AG09319 (cell line): ENCODE measurements at places on chromosomes 6 and 20.
A peak's percentile ranks its signal among the peaks of the same experiment; 100 is the strongest.

DNA sequence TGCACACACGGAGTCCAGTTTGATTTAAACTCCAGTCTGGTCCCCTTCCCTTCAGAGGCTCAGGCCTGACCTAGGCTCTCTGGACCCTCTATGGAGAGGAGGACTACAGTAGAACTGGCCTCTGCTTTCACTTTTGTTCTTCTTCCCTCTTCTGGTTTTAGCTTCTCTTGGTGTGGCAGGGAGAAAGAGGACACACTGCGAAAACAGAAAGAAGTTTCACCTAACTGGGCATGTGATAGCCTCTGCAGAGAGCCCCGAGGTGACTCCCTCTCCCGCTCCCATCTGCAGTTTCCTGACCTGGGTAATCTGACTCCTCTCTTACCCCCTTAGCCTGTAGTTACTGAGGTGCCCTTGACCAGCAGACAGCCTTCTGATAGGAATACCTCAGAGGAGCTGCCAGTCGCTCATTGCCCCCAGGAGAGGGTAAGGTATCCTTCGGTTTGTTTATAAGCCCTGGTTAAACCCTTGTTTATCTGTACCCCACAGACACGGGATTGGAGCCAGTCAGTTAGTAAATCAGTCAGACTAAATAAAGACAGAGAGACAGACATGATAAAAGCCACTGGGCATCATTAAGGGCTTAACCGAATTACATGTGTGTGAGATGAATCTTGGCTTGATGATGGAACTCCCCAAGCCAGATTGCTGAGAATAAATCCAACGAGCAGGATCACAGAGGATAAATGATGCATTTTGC lies 12.0 kb upstream of the DTNBP1 start:
- no peak for DNase-seq

DNA sequence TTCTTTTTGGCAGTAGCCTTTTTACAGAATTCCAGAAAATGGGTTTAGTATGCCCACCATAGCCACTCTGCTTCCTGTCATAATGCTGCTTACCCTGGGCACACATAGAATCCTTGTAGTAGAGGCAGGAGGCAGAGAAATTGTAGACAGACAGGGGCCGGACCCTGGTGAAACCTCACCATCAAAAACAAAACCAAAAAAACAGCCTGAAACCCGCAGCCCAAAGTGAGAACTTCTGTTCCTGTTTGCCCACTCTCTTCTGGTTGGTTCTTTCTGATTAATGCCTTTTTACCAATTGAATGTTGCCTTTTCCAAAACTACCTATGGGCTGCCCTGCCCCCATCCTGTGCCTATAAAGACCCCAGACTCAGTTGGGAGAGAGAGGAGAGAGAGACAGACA lies 188.2 kb downstream of the CDKAL1 start:
- DNase-seq = no peak

DNA sequence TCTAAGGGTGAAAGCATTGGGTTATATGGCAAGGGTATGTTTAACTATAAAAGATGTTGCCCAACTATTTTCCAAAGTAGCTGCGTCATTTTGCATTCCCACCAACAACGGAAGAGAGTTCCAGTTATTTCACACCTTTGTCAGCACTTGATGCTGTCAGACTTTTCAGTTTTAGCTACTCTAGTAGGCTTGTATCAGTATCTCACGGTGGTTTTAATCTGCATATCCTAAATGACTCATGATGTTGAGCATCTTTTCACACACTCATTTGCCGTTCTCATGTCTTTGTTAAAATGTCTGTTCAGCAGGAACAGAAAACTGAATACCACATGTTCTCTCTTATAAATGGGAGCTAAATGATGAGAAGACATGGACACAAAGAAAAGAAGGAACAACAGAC lies 122.3 kb downstream of the RNASET2 start:
- DNase-seq = no peak

DNA sequence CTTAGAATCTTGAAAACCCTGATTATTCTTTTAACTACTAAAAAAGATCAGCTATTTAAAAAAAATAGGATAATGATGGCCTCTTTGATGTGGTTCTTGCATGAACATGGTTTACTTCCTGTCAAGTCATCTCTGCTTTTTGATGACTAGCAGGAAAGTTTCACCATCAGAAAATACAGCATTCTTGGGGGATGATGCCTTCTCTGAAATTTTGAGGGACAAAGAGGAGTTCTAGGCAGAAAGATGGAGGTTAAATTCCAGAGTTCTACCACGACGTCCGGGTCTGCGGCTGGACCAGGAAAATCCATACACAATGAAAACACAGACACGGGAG lies 130.4 kb downstream of the OLIG3 start:
- DNase-seq = no peak

- no peak for DNase-seq
These were observed 494.8 kb upstream of the SOX4 start for GRCh38 chr6:21098744-21099143.

GRCh38 chr6:27157459-27158315 lies 89.8 kb upstream of the PRSS16 start:
- DNase-seq = no peak

GRCh38 chr6:52362443-52363227 lies 684 bp downstream of the PAQR8 start:
- DNase-seq = no peak

DNA sequence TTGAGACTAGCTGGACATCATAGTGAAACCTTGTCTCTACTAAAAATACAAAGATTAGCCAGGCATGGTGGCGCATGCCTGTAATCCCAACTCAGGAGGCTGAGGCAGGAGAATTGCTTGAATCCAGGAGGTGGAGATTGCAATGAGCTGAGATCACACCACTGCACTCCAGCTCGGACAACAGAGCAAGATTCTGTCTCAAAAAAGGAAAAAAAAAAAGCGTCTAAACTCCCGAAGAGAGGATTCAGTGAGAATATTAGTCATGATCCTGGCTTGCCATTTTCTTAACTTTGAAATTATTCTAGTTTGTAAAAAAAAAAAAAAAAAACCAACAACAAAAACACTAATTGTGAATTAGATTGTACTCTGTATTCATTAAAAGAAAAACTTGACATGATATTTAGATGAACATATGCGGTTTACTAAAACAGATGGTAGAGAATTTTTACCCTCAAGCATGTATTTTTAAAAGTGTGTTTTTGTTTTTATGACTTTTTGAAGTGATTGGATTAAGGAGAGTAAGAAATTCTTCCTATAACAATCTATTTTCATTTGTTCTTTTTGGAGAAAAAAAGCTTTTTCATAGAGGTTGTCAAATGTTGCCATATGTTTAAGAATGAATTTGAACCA lies 80.7 kb downstream of the UST start:
- no peak for DNase-seq

- DNase-seq = no peak
These were observed 3.0 kb upstream of the SYCP2 start for GRCh38 chr20:59936409-59936808.

DNA sequence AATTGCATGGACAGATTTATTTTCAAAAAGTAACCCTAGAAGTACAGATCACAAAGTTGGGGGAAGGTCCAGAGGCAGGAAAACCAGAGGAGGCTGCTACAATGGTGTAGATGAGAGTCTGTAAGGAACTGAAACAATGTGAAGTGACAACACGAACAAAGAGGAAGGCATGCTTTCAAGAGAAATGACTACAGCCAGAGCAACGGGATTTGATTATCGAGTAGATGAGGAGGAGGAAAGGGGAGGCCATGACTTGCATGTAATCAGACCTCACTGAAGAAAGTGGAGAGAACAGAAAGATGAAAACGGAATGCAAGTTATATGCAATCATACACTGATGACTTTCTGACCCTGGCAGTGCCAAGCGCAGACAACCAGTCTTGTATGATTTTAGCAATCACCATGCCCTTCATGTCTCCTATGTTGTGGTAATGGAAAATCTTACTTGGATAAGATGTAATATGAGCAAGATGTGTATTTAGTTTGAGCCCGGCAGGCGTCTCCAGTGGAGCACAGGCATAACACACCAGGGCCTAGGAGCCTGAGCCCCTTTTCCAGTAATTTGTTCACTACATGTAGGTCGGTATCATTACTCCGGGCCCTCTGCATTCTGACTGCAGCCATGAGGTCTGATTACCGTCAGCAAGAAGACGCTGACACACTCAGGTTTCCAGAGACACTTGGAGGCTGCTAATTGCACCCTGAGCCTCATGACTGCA lies 34.0 kb upstream of the FAM83C start:
- no peak for DNase-seq

DNA sequence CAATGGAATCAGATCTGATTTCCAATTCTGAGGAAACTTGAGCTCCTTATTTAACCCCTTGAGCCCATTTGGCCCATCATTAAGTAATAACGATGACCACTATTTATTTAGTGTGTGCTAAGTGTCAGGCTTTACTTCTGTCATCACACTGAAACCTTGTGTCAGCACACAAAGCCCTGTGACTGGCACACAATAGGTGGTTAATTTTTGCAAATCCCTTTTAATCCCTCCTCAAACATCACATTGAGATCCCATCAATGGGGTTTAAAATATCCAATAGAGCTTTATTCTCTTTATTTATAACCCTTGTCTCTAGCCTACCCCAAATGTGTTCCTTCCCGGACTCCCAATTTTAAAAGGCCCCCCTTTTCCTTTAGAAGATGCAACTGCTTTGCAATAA lies 656.8 kb upstream of the CHD6 start:
- DNase-seq = no peak

DNA sequence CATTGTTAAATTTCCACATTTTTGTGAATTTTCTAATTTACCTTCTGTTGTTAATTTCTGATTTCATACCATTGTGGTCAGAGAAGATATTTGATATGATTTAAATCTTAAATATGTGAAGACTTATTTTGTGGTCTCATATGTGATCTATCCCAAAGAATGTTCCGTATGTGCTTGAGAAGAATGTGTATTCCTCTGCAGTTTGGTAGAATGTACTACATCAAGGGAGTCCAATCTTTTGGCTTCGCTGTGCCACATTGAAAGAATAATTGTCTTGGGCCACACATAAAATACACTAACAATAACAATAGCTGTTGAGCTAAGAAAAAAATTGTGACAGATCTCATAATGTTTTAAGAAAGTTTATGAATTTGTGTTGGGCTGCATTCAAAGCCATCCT lies 176.2 kb upstream of the PRND start:
- no peak for DNase-seq

GRCh38 chr20:34180460-34181120 lies 60.6 kb upstream of the ASIP start:
- peak; percentile 54 for DNase-seq

GRCh38 chr6:11537229-11538051 lies at the start of gene TMEM170B:
Gene TMEM170B (plus strand): TSS chr6:11537749. CDS start chr6:11538278, 529 bp downstream.
- peak; percentile 72 for DNase-seq

DNA sequence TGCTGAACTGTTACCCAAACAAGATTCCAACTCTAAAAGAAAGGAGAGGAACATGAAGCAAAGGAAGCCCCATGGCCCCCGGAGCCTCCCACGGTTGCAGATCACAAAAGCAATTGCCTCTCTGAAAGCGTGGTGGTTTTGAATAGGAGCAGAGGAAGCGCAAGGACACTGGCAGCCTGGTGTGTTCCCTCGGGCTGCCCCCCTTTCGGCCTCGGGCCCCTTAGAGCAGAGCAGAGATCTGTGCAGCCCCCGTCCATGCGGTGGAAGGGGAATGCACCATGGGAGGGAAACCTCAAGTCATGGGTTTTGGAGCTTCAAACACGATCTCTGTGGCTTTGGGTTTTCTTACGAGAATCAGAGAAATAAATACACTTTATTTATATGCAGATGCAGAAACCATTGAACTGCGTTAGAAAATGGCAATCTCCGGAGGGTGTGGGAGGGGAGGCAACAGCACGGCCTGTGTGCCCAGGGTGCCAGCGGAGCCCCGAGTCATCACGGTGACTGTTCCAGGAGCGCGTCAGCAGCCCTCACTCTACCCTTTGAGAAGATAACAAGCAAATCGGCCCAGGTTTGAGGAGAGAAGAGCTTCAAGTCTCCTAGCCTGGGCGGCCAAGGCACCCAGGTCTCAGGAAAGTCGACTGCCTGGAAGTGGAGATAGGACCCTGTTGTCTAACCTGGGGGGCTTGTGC lies 20.5 kb downstream of the FOXF2 start:
- no peak for DNase-seq

- no peak for DNase-seq
These were observed 1.4 kb downstream of the LAMP5 start for GRCh38 chr20:9515741-9516233.

DNA sequence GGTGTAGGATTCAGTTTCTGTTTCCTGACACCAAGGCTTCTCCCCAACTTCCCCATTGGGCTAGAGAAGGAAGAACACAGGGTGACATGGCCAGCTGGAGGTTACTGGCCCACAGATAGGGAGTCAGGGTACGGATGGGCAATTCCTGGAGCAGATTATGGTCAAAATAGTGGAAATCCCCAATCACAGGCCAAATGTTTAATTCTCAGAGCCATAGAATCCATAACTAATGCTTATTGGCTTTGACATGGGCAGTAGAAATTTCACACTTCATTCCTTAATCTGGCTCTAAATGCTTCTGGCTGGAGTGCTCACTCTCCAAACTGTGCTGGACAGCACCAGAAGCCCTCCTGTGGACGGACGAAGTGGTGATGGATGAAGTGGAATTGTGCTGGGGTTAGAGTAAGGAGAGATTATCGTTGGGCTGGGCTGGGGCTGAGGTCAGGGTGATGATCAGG lies 887 bp downstream of the SIGLEC1 start:
- no peak for DNase-seq

DNA sequence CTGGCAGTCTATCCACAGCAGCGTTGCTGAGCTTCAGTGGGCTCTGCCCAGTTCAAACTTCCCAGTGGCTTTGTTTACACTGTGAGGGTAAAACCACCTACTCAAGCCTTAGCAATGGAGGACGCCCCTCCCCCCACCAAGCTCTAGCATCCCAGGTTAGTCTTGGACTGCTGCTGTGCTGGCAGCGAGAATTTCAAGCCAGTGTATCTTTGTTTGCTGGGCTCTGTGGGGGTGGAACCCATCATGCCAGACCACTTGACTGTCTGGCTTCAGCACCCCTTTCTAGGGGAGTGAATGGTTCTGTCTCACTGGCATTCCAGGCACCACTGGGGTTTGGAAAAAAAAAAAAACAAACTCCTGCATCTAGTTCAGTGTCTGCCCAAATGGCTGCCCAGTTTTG lies 249.7 kb upstream of the SYNCRIP start:
- no peak for DNase-seq

DNA sequence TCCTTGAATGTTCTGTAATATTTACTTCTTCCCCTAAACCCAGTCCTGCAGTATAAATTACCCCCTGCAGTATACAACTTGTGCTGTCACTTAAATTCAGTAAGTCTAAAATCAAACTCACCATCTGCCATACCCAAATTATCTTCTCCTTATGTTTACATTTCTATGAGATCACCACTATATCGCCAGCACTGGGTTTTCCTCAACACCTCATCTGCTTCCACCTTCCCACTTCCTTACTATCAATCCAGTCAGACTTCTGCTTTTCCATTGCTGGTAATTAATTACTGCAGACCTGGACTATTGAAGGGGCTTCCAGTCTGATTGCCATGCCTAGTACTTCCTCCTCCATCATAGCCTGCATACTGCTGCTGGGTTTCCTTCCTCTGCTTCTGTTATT lies 15.2 kb downstream of the EFHC1 start:
- no peak for DNase-seq

GRCh38 chr6:109093732-109094415 lies 772 bp downstream of the SESN1 start:
- no peak for DNase-seq
